CD4-positive, alpha-beta T cell treated with Interleukin-21 for 1 hour (primary cell): ENCODE measurements at places on chromosomes 7 and 10.

DNA sequence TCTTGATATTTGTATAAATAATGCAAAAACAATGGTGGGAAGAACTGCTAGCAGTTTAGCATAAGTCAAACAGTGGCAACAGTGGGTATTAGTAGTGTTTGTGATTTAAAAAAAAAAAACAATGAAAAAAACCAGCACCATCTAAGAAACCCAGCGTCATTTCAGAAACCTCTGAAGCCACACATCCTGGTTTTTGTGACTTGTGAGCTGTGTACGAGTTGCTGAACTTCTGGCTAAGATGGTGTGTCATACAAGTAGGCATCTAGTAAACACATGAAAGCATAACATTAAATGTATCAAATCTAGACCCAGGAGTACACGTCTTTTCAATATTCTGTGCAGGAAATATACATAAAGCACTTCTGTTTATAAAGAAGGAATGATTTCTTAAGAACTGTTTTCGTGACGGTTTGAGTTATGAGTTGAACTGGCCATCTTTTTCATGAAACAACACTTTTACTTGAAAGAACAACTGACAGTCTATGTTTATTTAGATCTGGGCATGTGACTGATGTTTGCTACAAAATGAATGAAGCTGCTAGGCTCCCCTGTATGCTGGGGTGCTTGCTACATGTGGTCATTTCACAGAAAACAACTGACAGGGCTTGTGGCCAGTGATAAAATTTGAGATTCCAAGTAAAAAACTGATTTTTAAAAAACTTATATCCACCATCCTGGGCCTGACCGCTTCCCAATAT, 143.5 kb downstream of the PIP4K2A start:
- DNase-seq, result peak; percentile 47

DNA sequence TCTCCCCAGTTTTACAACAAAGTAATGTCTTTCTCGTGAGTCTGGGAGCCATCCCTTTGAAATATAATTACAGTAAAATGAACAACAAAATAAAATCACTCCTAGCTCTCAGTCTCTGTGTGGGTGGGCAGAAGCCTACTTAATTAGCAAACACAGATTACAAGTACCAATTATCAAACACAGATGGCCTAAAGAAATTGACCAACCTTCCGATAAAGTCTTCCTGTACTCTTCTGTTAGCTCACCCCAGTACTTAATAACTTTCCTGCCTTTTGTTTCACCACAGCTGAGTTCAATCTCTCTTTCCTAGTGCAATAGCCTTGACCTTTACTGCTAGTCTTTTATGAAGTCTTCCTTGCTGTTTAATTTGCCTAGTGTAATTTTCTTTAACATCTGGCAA, 719.2 kb upstream of the MBL2 start:
- DNase-seq, result no peak

GRCh38 chr7:121639705-121640104, 233.3 kb upstream of the PTPRZ1 start:
- no peak for DNase-seq

- DNase-seq, result no peak
Observed at GRCh38 chr10:11538834-11539190, 72.6 kb downstream of the USP6NL start.

DNA sequence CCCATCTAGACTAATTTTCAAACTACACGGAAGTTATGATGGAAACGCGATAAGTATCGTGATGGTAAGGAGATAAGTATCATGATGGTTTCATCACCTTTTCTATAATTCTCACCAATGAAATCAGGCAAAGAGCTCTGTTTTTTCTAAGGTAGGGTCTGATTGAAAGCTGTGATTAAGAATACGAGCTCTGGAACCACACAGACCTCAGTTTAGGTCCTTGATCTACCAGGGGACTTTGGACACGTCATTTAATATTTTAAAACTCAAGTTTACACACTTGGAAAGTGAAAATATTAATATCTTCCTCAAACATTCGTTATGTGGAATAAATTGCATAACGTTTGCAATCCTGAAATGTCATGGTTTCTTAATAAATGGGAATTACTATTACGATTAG, 538.2 kb upstream of the CELF2 start:
- DNase-seq, result no peak

DNA sequence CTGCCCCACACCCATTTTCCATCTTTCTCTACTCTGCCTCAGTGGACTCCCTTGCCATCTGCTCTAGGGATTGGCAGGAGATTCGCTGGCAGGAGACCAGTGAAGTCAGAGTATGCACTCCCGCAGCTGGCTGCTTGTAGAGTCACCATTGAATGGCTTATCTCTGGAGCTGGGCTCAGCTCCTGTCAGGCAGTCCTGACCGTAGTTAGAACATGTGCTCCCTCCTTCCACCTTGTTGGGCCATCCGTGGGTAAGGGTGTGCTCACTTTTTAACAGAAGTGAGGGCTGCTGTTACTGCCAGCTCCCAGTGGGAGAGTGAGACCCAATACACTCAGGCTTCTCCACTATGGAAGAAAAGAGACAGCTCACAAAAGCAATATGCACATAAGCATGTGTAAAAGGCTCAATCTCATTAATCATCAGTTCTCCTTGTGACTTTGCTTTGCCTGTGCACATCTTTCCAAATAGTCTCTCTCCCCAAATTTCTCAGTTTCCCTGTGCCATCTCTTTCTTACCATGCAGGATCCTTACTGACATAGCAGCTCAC, 773.3 kb downstream of the GRID1 start:
- no peak for DNase-seq

DNA sequence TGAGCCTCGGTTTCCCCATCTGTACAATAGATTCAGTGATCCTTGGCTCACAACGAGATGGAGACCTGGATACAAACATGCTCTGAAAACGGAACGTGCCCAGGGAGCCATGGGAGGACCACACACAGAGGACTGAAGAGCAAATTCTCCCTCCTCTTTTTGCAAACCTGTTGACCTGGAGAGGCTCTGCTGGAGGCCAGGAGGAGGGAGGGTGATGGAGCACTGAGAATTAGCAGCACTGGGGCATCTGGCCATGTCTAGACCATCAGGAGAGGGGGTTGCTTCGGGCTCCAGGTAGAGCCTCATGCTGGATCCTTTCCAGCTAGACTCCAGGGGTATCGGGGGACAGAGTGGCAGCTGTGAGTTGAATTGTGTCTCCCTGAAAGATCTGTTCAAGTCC, 97.4 kb upstream of the GPR26 start:
- no peak for DNase-seq

- DNase-seq, result peak; percentile 53
Observed at GRCh38 chr10:88986549-88987242, 3.9 kb upstream of the FAS start.

DNA sequence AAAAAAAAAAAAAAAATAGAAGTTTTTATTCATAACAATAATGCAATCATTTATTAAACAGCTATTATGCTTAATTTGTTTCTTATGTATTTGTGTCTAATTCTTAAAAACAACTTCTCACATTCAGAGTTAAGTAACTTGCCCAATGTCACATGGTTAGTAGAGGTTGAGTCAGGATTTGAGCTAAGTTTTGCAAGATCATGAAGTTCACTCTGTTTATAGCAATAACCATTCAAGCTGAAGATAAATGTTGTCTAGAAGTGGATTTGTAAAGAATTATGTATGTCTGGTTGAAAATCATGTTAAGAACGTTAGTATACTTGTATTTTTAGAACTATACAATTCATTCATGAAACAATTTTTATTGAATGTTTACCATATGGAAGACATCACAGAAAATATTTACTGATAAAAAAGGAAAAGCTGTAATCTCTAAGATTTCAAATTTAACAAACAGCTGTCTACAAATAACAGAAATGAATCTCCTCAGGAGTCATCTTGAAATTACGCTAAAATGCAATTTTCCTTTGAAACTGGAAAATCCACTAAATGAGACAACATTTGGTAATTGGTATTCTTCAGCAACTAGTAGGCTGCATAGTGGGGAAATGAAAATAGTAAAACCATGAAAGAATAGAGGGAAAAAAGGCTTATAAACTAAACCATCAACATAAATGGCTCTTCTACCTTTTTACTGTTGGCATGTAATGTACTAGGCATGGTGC, 70.5 kb upstream of the AHR start:
- DNase-seq, result no peak

GRCh38 chr7:1418505-1419309, 40.6 kb downstream of the MICALL2 start:
- DNase-seq, result no peak

DNA sequence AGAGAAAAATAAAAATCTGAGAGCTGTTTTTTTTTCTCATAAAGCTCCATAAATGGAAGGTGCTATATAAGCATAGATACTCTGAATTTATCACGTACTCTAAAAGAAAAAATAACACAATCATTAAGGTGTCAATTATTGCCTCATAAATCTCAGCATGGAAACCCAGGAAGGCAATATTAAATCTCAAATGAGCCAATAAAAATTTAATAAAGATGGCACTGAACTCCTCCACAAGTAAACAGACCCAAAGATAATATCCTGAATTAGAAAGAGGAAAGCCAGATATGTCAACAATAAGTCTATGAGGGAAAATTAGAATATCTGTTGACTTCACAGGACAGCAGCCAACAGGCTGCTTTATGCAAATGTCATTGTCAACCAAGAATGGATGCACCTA, 66.5 kb downstream of the CDK6 start:
- no peak for DNase-seq

- no peak for DNase-seq
Observed at GRCh38 chr10:12006671-12007070, 35.9 kb downstream of the UPF2 start.

- DNase-seq, result no peak
Observed at GRCh38 chr7:90660100-90660499, 64.0 kb downstream of the CDK14 start.

DNA sequence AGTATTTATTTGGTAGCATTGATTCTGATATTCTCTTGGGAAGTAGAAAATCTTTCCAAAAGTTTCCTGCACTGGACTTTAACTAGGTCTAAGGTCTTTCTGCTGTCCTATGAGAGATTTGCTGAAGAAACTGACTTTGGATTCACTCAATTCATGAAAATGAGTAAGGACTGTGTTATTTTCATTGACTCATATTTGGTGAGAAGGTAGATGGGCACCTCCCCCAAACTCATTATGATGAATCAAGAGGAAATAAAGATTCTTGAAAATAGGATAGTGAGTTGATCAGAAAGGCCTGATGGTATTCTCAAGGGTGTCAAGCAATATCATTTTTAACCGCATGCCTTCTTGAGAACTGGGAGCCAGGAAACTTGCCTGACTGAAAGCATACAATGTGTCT, 110.3 kb downstream of the RNF133 start:
- no peak for DNase-seq

DNA sequence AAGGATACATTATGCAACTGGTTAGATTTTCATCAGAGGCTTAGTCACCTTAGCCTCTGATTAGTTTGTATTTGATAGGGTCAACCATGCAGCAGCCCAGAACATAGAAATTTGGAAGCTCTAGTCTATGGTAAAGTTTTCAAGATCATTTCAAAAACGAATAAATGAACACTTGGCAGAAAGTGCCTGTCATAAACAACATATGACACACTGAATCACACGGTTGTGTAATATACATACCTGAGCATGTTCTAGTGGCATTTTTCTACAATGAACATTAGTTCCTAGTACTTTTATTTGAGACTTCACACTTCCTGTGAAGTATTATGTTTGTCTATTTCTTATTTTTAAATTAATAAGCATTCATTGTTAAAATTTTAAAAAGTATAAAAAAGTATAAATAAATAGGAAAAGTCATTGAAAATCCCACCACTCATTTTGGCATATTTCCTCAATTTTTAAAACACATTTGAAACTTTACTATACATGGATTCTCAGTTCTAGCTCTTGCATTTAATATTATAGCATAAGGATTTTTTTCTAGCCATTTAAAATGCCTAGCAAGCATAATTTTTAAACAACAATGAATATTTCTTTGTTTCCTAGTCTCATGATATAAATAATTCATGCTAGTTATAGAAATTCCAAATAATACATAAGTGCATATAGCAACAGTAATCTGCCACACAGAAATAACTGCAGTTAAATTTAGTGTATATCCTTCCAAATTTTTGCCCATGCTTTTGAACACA, 25.7 kb upstream of the PRPS1L1 start:
- DNase-seq, result no peak

DNA sequence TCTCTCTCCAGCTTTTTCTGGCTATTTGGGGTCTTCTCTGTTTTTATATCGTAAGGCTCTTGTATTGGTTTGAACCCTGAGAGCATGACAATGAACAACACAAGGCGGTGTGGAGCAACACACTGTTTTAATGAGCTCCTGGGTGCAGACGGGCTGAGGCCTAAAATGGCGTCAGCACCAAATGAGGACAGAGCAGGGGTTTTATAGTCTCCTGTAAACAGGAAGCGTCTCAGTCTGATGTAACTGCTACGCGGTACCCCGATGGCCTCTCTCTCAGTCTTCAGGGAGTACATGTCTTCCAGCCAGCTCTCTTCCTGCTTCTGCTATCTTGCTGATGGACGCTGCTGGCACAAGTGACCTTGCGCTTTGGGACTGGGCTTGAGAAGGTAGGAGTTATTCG, 95.9 kb upstream of the CCDC71L start:
- DNase-seq, result no peak
